ENCODE measurements at places on chromosomes 7 and 10.

- peak; percentile 5 for DNase-seq
Measured at GRCh38 chr10:46544989-46545791, 11.3 kb downstream of the GPRIN2 start.

DNA sequence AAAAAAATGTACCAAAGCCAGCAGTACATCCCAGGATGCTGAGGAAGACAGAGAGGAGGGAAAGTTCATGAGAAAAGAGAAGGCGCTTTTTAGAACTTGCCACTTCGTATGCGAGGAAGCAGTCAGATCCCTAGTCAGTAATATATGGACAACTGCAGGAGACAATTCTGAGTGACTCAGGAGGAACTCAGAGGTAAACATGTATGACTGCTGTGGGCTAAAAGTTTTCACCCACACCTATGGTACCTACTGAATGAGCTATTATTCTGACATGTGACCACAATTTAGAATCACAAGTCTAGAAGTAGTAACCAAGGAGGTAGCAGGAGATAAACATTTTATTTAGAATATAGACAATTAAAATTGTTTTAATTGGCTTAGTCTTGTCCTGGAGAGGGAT is 126.5 kb downstream of the ICA1 start:
- DNase-seq = no peak

DNA sequence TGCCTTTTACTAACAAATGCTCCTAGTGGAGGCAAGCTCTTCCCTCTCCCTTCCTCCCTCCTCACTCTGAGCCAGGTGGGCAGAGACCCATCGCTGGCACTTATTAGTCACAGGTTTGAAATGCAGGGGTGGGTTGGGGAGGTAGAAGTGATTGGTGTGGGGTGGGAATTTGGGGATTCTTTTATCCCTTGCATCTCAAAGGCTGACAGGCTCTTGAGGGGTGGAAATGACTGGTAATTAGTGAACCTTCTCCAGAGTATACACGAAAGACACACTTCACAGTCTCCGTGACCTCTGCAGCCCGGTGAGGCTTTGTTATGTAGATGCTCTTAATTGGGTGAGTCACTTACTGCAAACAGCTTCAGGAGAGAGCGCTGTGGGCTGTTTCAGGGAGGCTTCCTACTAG is 13.9 kb upstream of the LRMDA start:
- DNase-seq = no peak

- no peak for DNase-seq
Measured at GRCh38 chr7:50367570-50367969, 63.1 kb downstream of the IKZF1 start.

- no peak for DNase-seq
Measured at GRCh38 chr10:98135222-98135899, 904 bp downstream of the R3HCC1L start.

DNA sequence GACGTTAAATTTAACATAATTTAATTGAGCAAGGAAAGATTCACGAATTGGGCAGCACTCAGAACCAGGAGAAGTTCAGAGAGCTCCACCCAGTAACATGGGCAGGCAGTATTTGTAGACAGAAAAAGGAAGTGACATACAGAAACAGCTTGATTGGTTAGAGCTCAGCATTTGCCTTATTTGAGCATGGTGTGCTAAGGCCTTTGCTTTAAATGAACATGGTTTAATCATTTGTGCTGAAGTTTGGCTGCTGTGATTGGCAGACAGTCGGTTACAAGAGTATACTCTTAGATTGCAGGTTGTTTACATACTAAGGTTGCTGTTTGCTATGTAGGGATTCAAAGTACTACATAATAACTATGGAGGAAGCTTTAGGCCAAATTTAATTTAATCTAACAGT is 199.2 kb downstream of the MALRD1 start:
- no peak for DNase-seq

DNA sequence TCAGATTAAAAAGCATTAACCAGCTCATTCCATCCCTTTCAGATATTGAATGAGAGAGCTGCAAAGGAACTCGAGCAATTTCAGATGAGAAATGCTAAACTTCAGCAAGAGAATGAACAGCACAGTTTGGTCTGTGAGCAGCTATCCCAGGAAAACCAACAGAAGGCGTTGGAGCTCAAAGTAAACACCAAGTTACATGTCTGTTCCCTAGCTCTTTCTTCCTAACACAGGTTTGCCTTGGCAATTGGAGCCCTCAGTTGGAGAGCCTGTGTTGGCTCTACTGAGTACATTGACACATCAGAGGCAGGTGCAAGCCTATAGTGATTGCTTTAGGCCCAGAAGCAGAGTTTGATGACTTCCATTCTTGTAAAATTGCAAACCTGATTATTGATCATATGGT is 14.7 kb downstream of the CFAP58 start:
- no peak for DNase-seq

- DNase-seq = no peak
Measured at GRCh38 chr7:136045992-136046391, 68.8 kb upstream of the MTPN start.

DNA sequence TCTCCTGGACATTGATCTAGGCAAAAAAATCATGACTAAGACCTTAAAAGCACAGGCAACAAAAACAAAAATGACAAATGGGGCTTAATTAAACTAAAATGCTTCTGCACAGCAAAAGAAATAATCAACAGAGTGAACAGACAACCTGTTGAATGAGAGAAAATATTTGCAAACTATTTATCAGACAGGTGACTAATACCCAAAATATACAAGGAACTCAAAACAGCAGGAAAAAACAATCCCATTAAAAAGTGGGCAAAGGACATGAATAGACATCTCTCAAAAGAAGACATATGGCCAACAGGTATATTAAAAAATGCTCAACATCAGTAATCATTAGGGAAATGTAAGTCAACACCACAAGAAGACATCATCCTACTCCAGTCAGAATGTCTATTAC is 166.8 kb downstream of the MTERF1 start:
- DNase-seq = no peak

- DNase-seq = no peak
Measured at GRCh38 chr10:115030483-115031200, 62.5 kb upstream of the ATRNL1 start.

GRCh38 chr10:53025172-53025711 is 252.7 kb upstream of the MBL2 start:
- DNase-seq = no peak

- DNase-seq = no peak
Measured at GRCh38 chr7:123844712-123845219, at the start of gene HYAL4. TSS of gene HYAL4 (plus strand) at chr7:123845169. CDS start at chr7:123868274, 23,105 bp downstream.

GRCh38 chr10:77974396-77975074 is 48.0 kb upstream of the DLG5 start:
- no peak for DNase-seq

DNA sequence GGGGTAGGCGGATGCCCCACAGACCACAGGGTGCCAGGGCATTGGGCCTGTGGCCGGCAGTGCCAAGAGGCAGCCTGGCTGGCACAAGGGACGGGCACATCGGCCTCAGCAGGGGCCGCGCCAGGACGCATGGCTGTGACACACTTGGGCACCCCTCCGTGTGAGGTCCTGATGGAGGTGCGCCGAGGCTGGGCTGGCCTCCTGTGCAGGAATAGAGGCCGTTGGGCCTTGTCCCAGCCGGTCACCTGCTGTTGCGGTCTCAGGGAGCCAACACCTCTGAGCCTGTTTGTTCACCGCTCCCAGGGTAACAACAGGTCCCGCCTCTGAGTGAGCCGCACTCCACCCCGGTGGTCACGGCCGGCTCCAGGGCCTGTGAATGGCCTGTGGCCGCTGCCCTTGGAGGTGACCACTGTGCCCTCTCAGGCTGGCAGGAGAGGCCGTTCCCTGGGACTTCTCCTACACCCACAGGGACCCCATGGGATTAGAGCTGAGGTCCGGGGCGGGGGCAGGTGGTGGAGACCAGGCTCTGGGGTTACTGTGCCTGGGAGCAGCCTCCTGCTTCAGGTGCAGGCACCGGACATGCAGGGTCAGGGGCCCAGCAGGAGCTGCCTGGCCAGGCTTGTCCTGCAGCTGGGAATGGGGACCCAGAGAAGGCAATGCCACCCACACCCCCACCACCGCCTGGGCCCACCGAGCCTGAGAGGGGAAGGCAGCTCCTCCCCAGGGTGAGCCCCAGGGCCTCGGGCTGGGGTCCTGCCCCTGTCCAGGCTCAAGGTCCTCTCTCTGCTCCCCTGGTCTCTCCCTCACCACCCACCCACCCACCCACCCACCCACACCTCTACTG is 12.0 kb downstream of the PWWP2B start:
- no peak for DNase-seq

DNA sequence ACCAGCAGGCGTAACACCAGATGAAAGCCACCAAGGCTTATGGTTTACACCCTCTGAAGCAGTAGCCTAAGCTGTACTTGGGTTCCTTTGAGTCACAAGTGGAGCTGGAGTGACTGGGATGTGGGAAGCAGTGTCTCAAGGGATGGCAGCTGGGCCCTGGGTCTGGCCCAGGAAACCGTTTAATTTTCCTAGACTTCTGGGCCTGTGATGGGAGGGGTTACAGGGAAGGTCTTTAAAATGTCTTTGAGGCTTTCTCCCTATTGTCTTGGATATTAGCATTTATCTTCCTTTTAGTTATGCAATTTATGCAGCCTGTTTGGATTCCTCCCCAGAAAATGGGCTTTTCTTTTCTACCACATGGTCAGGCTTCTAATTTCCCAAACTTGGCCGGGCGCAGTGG is 568.2 kb downstream of the ANKRD7 start:
- no peak for DNase-seq
